ENCODE measurements at places on chromosomes 12 and 14. TPM values are rescaled to one million over a fixed set of nuclear protein-coding genes. Genes with fewer than 3 reads are reported as not detected.

- DNase-seq: no peak
Measured at GRCh38 chr12:55008944-55009585, 10.7 kb upstream of the NEUROD4 start.

USP5 gene
- 73.6 TPM for total RNA-seq

DNA sequence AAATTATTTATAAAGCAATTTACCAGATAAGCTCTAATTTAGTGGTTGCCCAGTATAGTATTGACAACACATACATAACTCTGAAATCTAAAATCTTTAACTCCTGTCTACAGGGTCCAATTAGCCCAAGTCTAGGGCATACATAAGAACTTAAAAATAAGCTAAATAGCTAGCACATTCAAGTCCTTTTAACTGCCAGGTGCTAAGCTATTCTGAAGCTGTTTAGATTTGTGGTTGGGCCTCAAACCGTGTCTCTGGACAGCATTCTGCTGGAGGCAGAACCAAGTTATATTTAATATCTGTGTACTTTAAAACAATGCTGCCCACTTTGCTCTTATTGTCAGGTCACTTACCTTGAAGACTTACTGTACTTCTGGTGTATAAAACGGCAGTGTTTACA, 19.0 kb downstream of the RPS6KA5 start:
- no peak for DNase-seq

OASL gene
- total RNA-seq: 0.25 TPM

Measured in left ventricle myocardium inferior (tissue), 1 donor.